ENCODE measurements at places on chromosomes 2 and 18. TPM values are rescaled to one million over a fixed set of nuclear protein-coding genes. Genes with fewer than 3 reads are reported as not detected.

IL1RL2 gene
- total RNA-seq: not detected

SOCS6 gene
- total RNA-seq: 21.5 TPM

ASPRV1 gene
- total RNA-seq: 1.0 TPM

SERPINB12 gene
- not detected for total RNA-seq

RIT2 gene
- total RNA-seq: not detected

WNT10A gene
- total RNA-seq: not detected

AGXT gene
- not detected for total RNA-seq

CRYGC gene
- total RNA-seq: not detected

CHRND gene
- total RNA-seq: not detected

All from gastroesophageal sphincter (tissue), 4 donors.